Stomach (tissue), 19 donors: ENCODE measurements at places on chromosomes 2 and 18. TPM values are rescaled to one million over a fixed set of nuclear protein-coding genes. Genes with fewer than 3 reads are reported as not detected.

GRCh38 chr2:242019344-242019743 lies 149.8 kb downstream of the RTP5 start:
- no peaks in the 10 kb centered on the region for H3K27me3 ChIP-seq
- H3K4me1 ChIP-seq, result no peaks in the 10 kb centered on the region
- H3K27ac ChIP-seq, result no peak overlapping the region
- DNase-seq, result no peak
- no peak overlapping the region for H3K4me3 ChIP-seq

DNA sequence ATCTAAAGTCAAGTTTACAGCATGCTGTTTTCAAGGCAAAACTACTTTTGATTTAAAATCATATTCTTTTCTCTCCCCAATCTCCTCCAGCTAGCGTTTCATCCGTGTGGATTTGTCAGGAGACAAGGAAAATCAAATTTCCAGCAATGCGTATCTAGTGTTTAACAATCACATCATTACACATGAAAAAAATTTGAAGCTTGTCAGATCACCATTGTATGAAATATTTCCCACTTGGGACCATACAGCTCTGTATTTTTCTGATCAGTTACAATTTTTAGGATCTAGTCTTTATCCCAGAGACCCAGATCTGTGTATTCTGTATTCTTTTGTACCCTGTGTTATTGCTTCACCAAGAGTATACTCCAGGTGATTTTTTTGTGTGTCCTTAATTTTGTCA lies 28.6 kb upstream of the CYP1B1 start:
- no peak overlapping the region for H3K27ac ChIP-seq
- H3K36me3 ChIP-seq, result no peaks in the 10 kb centered on the region
- peaks cover 19% of the 10 kb centered on the region for H3K4me1 ChIP-seq
- DNase-seq, result no peak
- no peaks in the 10 kb centered on the region for H3K27me3 ChIP-seq

DNA sequence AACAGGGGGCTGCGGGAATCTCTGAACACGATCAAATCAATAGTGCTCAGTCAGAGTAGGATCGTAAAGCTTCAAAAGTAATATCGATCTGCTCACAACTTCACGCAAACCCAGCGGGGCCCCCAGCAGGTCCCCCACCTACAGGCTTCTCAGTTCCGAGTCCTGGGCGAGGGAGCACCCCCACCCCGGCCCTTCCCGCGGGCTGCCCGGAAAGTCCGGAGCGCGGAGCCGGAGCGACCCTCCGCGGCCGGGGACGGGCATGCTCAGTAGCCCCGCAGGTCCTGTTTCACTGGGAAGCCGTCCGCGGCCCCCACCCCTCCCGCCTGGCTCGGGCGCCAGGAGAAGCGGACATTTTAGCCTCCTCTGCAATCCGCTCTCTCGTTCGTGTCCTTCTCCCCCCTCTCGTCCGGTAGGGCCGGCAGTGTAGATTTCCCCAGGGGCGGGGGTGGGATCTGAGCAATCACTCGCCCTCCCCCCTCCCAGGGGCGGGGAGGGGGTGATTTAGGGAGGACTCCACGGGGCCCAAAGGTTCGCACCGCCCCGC lies 3.3 kb upstream of the SPRED2 start:
- H3K27ac ChIP-seq, result peak overlapping the region; percentile 97
- no peaks in the 10 kb centered on the region for H3K27me3 ChIP-seq
- peaks cover 29% of the 10 kb centered on the region for H3K4me1 ChIP-seq
- H3K36me3 ChIP-seq, result no peaks in the 10 kb centered on the region
- DNase-seq, result peak; percentile 84

The ERBB4 gene
- total RNA-seq, result 1.7 TPM

The ADAM23 gene
- total RNA-seq, result 2.6 TPM
